ENCODE measurements at places on chromosomes 6 and 20.

DNA sequence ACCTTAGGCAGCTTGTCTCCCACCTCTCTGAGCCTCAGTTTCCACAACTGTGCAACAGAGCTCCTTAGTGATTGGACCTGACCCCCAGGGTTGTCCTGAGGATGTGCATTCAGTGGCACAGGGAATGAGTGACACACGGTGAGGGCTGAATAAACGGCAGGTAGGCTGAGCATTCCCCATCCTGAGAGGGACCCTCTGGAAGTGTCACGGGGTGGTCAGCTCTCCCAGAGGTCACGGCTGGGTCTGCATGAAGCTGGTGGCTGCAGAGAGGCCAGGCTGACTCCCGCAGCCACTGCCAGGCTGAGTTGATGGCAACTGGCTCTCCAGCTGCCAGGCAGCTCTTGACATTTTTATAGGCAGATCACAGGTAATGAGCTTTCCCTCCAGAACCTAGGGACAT is 42.5 kb downstream of the CD40 start:
- DNase-seq, result no peak

DNA sequence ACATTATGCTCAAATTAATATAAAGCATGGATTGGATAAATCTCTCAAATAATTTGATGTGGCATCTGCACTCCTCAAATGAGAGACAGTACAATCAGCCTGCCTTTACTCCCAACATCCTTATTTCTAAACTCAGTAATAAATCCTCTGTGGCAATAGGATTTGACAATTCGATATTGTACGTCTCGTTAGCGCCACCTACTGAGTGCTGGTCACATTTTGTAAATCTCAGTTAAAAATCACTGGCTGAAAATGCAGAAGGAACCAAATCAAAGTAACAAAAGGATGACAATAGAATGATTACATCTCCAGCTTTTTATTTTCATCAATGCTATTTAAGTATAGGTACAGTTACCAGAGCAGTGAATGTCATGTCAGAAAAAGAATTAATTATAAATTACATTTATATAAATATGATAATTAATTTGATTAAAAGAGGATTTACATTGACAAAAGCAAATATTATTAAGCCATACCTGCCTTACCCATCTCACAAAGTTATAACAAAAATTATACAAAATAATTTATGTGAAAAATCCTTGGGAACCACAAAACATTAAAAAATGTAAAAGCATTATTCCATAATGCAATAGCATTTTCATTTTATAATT is 20.2 kb upstream of the GJE1 start:
- no peak for DNase-seq

DNA sequence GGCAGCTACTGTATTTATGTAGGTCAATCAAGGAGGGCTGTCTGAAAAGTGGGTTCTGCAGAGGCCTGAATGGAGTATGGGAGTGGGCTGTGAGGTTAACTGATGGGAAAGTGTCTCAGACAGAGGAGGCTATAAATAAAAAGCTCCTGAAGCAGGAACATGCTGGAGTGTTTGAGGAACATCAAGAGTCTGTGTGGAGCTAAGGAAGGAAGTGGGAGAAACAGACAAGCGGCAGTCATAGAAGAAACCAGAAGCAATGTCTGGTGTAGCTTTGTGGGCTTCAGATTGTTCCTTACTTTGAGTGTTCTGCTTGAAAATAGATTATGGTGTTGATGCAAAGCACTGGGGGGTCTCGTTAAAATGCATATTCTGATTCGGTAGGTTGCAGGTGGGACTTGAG is 101.5 kb upstream of the OGFRL1 start:
- no peak for DNase-seq

DNA sequence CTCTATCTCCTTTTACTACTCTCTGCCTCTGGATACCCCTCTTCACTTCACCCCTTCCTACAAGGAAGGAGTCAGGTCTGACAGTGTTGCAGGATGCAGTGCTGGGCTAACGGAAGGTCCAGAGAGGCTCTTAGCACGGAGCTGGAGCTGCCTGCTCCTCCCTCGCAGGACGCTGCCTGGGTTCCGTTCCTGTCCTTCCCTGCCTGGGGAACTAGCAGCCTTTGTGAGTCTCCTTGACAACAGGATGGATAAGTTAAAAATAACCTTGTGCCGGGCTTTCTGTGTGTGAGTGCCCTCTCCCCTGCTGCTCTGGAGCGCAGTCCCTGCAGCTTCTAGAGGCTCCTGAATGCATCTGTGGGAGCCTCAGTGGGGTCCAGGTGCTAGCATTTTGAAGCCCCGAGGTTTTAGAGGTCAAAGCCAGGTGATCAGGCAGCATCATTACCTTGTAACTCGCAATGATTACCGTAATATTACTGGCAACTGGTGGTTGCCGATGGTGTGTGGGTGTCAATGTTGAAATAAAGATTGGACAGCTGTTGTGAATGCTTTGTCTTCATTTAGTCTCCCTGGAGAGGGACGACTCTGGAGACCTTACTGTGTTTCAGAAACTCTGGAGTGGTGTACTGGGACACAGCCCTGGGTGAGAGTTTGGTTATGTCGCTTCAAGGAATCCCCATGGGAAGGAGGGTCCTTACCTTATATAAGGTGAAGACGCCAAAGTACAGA is 44.4 kb downstream of the CDS2 start:
- no peak for DNase-seq

- no peak for DNase-seq
Measured at GRCh38 chr20:32522776-32523612, 62.1 kb downstream of the NOL4L start.

GRCh38 chr6:33172688-33173534 is 19.4 kb downstream of the COL11A2 start:
- DNase-seq, result no peak

DNA sequence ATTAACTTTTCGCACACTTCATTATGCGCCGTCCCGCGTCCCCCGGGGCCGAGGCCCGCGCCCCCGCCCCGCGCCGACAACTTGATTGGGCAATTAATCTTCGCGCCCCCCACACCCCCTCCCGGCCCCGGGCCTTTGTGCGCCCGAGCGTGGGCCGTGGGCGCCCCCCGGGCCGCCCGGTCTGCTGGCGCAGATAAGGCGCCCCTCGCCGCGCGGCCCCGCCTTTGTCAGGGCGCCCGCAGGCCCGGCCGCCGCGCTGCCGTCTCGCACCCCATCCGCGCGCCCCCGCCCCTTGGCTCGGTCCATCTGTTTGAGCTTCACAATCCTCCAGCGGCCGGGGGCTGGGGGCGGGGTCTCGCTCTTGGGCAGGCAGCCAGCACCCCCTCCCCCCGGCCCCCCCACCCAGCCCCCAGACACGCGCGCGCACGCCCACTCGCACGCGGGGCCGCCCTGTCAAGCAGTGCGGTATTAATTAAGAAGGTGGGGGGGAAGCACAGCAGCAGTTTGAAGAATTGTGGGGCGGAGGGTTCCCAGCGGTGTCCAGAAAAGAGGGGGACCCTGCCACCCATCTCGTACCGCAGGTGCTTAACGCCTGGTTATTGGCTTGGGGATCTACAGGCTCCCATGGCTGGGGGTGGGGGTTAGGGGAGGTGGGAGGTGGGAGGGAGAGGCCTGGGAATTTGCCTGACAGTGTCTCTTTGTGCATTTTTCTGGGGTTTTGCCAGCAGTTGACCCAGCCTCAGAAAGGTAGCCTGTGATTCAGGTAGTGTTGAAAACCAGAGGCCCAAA is 34.6 kb upstream of the SCRT2 start:
- DNase-seq, result no peak

- DNase-seq, result no peak
Measured at GRCh38 chr6:106125925-106126435, 39.8 kb downstream of the PRDM1 start.

DNA sequence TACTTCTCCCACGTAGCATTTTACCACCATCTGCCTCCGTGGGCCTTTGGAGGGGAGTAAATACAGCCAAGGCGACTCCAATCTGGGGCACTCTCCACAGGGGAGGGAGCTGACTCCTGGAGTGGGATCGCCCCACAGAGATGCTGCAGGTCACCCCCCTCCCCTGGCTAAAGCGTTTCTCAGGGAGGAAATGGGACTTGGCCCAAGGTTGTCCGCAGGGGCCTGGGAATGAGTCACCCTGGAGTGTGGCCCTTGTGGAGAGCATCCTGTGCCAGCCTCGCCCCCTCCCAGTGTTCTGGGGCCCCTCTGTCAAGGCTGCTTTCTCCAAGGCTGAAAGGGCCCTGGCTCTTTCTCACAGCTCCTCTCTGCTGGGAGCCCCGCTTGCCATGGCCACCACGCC is 84.5 kb upstream of the QKI start:
- DNase-seq, result no peak

GRCh38 chr20:46631874-46632446 is 19.3 kb downstream of the SLC13A3 start:
- no peak for DNase-seq

DNA sequence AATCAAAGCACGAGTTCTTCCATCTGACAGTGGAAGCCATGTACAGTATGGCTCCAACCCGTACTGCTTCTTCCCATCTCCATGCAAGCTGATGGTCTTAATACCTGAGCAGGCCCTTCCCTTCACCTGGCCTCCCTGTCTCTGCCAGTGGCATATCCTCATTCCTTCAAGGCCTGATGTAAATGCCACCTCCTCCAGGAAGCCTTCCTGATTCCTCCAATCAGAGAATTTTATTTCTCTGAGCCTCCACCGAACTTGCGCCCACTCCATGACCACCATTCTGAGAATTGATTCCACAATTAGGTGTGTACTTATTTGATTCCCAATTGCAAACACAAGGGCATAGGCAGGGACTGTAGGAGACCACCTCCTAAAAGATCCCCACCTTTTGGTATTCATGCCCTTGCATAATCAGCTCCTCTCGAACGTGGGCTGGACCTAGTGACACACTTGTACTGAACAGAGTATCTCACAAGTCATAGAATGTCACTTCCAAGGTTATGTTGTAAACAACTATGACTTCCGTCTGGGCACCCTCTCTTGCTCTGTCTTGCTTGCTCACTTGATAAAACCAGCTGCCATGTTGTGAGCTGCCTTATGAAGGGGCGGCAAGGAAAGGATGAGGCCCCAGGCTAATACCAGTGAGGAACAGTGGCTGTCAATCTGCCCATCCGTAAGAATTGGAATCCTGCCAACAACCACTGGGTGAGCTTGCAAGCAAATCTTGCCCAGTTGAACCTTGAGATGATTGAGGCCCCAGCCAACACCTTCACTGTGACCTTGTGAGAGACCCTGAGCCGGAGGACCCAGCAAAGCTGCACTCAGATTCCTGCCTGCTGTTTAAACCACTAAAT is 38.8 kb downstream of the CPNE5 start:
- DNase-seq, result no peak

DNA sequence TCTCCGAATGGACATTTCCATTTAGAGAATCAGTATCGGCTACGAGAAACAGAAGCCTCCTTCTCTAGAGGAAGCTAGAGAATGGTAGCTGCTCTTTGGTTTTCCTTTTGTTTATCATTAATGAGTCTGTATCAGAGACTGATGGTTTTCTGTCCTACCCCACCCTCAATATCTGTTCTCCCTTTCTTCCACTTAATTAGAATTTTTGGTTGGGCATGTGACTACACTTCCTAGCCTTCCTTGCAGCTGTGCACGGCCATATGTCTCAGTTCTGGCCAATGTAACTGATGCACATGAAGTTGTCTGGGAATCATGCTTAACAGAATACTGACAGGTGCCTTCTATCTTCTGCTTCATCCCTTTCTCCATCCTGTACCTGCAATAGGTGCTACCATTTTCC is 19.0 kb downstream of the RNF24 start:
- DNase-seq, result no peak

DNA sequence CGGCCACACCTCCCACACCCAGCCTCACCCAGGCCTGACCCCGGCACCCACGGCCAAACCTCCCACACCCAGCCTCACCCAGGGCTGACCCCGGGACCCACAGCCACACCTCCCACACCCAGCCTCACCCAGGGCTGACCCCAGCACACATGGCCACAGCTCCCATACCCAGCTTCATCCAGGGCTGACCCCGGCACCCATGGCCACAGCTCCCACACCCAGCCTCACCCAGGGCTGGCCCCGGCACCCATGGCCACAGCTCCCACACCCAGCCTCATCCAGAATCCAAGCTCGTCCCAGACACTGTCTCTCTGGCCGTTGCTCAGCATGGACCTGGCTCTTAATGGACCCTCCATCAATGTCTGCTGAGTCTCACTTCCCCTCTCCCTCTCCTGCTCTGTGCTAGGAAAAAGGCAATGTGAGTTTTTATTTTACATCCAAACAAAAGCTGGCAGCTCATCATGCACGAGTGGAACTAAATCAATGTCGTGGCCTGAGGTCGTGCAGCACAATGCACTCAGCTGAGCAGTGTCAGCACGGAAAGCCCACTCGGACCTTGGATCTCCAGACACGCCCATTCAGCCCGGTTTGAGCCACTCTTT is 36.1 kb downstream of the NINL start:
- no peak for DNase-seq

DNA sequence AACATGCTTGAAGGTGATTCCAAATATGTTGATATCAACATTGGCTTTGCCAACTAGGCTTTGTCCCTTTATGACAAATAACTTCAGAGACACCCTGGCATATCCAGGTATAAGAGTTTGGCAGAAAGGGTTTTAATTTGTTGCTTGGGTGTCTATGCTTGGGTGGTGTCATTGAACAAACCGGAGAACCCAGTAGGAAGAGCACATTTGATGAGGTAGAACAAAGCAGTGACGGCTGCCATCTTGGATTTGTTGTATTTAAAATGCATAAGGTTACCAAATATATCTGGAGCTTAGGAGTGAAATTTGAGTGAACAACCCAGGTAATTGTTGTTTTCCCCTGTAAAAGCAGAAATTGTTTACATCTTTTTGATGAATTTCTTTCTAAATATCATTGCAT is 503.7 kb upstream of the JARID2 start:
- no peak for DNase-seq

DNA sequence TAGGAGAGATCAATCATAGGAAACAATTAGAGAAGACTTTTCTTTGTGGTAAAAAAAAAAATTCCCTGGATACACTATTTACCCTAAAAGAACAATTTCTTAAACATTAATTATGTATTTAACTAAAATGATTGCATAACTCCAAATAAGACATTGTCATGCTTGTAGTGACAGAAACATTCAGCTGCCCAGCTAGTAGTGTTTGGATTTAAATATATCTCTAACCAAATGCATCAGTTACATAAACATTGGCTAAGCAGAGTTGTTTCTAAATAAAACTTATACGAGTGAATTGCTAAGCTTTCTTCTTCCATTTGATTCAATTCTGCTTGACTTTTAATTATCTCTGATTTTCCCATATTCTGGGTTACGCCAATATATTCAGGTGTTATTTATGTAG is 23.7 kb downstream of the MLIP start:
- DNase-seq, result no peak

- no peak for DNase-seq
Measured at GRCh38 chr6:84220809-84221409, 6.5 kb downstream of the CEP162 start.

DNA sequence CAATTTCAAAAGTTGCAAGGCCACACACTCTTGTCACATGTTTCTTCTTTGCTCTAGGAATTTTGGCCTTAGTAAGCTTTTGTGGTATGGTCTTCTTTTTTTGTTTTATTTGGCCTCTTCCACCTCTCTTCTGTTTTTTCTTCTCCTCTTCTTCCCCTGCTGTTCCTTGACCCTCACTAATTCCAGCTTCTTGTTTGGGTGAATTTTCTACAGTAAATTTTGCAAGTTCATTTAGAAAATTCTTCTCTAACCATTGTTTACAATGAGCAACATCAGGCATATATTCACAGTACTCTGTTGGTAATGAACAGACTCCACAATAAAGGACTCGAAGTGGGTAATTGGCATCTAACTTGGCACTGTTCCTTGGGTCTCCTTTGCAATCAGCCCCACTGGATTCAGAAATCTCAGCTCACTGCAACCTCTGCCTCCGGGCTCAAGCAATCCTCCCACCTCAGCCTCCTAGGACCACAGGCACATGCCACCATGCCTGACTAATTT is 5.0 kb downstream of the ASIP start:
- no peak for DNase-seq

Measured in activated gamma-delta T cell (primary cell).